Iris pigment epithelial cell (primary cell): ENCODE measurements at places on chromosomes 16 and 17.
A peak's percentile ranks its signal among the peaks of the same experiment; 100 is the strongest.

DNA sequence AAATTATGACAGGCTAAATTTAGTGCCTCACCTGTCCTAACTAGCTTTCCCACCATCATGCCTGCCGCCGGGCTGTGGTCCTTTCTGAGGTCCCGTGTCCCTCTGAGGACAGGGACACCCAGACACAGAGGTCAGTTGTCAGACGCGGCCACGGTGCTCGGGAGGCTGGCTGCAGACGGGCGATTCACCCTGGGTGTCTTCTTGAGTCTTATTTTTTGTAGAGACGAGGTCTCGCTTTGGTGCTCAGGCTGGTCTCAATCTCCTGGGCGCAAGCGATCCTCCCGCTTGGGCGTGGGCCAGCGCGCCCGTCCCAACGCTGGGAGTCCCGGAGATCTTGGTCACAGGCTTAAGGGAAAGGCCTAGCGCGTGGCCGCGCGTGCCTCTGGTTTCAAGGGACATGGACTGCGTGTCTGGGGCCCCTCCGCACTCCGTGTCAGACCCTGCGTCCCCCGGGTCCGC lies 797 bp upstream of the RAB11FIP3 start:
- DNase-seq: no peak

DNA sequence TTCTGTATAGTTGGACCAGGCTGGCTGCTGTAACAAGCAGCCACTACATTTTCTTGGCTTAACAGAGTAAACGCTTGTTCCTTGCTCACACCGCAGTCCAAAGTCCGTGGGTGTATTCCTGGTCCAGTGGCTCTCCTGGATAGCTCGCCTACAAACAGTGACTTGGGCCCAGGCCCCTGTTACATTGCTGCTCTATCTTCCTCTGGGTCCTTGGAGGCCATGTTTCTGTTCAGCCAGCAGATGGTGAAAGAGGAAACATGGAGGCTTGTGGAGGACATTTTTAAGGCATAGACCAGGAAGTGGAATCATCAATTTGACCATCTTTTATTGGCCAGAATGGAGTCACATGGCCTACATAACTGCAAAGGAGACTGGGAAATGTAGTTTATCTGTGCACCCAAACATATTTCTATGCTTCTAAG lies 55.1 kb downstream of the ATP2C2 start:
- DNase-seq: peak; percentile 60

DNA sequence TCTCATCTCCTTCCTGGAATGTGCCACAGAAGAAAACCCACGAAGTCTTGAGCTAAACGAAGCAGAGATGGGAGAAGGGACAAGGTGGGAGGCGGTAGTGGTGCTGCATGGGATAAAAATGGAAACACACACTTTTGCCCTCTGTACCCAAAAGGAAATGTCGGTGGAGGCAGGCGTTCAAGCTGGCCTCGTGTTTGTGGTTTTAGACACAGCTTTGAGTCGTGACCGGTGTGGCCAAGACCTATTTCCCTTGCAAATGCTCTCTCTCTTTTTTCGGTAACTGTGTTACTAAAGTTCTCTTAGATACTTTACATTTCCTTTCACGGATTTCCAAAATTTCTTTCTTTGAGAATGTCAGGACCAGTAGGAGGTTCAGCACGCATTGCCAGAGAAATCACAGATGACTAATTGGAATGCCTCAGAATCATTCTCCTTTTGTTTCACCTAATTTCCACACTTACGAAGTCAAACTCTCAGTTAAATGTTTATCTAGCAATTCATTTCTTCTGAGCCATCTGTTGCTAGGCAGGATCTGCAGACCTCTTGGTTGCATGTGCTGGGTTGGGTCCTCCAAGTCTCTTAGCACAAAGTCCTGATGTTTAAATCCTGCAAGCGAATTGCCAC lies 412.3 kb downstream of the MAF start:
- DNase-seq: no peak

- no peak for DNase-seq
Measured at GRCh38 chr17:74785096-74785980, 9.2 kb upstream of the NAT9 start.

- DNase-seq: no peak
Measured at GRCh38 chr16:11681976-11682654, 13.9 kb downstream of the SNN start.

DNA sequence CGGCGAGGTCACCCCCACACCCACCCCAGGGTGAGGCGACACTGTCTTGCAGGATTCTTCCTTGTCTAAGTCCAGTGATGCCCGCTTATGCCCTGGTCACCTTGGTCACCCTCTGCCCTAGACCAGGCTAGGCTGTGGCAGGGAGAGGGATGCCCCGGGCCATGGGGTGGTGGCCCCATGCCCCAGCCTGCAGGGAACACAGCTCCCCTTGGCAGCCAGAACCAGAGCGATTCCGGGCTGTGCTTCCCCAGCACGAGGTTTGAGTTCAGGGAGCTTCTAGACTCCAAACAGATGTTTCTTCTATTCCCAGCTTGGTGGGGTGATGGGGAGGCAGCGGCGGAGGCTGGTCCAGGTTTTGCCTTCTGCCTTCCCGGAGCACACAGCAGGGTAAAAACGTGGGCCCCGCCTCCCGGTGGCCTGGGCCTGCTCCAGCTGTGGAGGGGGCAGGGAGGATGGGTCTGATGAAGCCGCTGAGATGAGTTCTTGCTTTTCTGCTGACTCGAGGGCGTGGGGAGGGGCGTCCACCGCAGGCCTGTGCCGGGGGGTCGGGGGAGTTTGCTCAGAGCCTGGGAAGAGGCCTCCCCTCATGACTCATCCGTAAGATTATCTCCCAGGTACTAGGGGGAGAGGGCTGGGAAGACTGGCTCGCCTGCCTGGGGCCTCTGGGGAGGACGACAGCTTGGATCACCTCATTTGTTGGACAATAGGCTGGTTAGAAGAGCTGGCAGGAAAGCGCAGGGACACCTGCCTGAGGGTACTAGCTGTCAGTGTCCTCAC lies 15.4 kb downstream of the SMTNL2 start:
- DNase-seq: peak; percentile 6

DNA sequence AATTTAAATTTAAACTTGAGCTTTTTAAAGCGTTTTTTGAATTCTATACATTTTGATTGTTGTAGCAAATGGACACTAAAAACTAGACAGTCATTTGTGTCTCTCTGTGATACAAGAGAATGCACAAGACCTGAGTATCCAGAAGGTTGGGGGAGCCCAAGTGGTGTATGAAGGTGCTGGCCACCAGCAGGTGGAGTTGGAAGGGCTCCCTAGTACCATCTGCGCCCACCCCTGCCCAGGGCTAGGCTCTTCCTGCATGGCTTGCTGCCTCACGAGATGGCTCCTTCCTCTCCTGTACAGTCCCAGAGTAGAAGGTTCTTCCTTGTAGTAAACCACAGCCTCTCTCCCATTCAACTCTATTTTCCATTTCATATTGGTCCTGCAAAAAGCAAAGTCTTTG lies 17.0 kb downstream of the GID4 start:
- no peak for DNase-seq

DNA sequence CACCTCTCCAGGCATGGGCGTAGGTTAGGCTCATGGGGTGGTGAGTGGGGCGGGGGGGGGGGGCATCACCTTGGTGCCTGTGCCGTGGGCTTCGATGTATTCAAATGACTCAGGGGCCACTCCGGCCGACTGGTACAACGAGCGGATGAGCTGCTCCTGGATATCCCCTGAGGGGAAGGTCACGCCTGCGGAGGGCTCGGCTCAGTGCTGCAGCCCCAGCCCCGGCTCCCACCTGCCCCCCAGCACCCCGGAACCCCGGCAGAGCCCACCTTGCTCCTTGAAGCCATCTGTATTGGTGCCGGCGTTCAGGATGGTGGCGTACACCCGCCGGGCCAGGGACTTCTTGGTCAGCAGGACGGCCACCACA lies 5.4 kb downstream of the FASN start:
- no peak for DNase-seq

- peak; percentile 24 for DNase-seq
Measured at GRCh38 chr16:77043076-77043475, 147.9 kb upstream of the MON1B start.

GRCh38 chr17:14306596-14306995 lies 5.7 kb downstream of the HS3ST3B1 start:
- no peak for DNase-seq

- peak; percentile 40 for DNase-seq
Measured at GRCh38 chr16:59632276-59632855, 898.2 kb upstream of the GOT2 start.

DNA sequence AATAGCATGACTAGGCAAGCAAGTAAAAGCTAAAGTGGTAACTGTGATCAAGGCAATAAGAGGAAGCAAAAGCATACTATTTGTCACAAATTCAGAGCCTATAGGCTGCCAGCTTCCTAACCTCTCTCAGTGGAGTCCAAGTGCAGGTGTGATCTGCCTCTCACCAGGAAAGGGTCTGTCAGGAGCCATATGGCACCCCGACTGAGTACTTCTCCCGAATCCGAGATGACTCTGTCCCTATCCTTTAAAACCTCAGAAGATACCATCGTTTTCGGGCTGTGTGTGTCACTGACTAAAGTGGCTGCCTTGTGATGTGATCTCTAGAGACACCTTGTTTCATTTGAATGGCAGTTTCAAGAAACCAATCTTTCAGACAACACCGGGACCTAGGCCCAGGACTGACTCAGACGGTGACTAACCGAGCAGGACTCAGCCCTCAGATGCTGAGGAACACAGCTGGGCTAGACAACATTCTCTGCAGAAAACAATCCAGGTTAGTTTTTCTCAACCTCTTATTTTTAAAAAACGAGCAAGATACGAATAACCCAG lies 63.6 kb downstream of the SMG6 start:
- DNase-seq: peak; percentile 97

- DNase-seq: no peak
Measured at GRCh38 chr16:85525420-85526184, 87.5 kb upstream of the GSE1 start.

GRCh38 chr17:49053171-49053829 lies 56.1 kb downstream of the IGF2BP1 start:
- no peak for DNase-seq

GRCh38 chr16:52521570-52521969 lies 25.4 kb downstream of the TOX3 start:
- no peak for DNase-seq

DNA sequence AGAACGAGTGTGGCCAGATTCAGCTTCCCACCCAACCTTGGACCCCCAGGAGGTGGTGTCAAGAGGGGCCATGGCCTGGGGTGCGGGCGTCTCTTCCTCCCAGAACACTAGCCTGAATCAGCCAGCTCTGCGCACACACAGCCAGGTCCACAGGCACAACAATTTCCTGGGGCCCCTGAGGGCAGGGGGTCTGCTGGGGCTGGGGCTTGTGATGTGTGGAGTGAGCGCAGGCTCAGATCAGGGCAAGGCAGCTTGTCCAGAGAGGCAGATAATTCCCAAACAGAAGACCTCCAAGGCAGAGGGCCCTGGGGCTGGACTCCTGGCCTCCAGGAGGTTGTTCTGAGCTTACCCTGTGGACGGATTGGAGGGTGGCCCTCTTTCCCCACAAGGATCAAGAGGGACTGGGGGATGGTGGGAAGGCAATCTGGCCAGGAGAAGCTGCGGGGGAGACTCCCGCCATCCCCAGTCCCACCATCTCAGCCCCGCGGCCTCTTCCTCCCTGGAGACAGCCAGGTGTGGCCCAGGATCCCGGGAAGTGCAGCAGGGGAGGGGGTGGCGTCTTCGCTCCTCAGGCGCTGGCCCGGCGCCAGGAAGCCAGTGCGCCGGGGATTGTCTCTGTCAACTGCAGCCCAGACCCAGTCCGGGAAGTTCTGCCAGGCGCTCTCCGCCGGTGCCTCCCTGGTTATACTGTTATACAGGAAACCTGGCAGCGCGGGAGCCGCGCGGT lies 52.0 kb upstream of the AMZ2 start:
- DNase-seq: no peak

DNA sequence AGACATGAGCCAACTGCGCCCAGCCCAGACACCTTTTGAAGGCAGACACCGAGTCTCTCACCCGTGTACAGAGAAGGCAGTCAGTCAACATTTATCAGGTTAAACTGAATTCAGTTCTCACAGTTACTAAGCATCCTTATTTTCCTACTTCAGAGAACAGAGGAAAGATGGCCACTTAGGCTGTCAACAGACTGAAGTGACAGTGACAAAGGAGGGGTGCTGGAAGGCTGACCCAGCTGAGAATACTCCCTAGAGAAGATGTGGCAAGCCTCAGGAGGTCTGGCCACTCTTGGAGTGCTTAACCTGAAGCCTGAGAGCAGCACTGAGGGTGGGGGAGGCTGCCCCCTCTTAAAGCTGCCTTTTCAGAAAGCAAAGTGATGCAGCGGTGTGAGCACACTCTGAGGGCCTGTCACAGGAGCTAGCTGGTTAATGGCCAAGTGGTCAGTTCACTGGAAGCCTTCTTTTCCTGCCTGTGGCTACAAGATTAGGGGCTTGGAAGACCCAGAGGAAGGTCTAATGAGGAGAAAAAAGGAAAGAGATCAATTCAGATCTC lies 51.0 kb upstream of the SREBF1 start:
- no peak for DNase-seq

GRCh38 chr16:60279061-60279665 lies 1545.0 kb upstream of the GOT2 start:
- DNase-seq: no peak

DNA sequence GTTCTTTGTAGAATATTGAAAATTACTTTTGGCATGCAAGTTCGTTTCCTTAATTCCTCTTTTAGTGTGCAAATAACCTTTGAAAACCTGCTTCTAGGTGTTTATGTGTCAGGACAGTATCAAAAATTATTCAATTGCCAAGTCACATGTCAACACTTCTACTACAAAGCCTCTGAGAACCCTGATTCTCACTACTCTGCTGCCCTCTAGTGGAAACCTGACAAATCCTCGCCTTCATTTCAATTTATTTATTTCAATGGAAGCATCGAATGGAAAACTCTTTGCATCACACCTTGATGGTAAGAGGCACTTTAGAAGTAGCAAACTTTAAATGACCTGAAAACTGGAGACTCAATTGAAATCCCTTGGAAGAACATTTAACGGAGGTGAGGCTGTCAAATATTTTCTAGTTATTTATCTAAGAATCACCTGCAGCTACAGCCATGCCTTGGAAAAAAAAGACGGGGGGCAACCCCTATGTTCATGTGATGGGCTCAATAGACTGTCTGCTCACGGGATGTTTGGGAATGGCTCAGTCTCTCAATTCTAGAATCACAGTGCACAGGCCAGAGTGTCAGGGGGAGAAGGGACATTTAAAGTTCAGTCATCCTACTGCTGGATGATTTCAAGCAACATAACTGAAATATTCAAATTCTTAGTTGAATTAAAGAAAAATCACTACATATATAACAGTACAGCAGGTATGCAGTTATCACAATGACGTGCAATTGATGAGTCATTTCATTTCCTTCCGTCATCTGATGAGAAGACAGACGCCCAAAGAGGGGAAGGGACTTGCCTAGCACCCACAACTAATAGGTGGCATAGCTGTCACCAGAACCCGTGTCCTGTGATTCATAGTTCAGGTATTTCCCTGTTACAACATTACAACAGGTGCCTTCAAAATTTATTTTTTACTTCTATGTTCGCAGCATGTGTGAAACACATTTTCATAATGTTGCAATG lies 563.9 kb downstream of the TOX3 start:
- DNase-seq: peak; percentile 72

GRCh38 chr17:9028988-9029570 lies 7.8 kb downstream of the NTN1 start:
- no peak for DNase-seq
